Renal pelvis (tissue), 12 donors: ENCODE measurements at places on chromosomes 4 and X. TPM values are rescaled to one million over a fixed set of nuclear protein-coding genes. Genes with fewer than 3 reads are reported as not detected.

NMU gene
- polyA plus RNA-seq: 12.1 TPM

PDZD4 gene
- polyA plus RNA-seq: 8.4 TPM

PCDH11X gene
- 0.28 TPM for polyA plus RNA-seq

PPP4R3C gene
- polyA plus RNA-seq: not detected

MAGEB2 gene
- not detected for polyA plus RNA-seq

MGST2 gene
- 56.6 TPM for polyA plus RNA-seq

AFP gene
- 1,318 TPM for polyA plus RNA-seq

ADH6 gene
- polyA plus RNA-seq: 34.6 TPM

FMR1NB gene
- not detected for polyA plus RNA-seq

FANCB gene
- polyA plus RNA-seq: 3.5 TPM

ASB12 gene
- 0.47 TPM for polyA plus RNA-seq

TSPAN7 gene
- 46.8 TPM for polyA plus RNA-seq

CENPU gene
- polyA plus RNA-seq: 43.1 TPM

GPR78 gene
- 1.1 TPM for polyA plus RNA-seq

ATP6AP1 gene
- 170 TPM for polyA plus RNA-seq

PITX2 gene
- polyA plus RNA-seq: 4.5 TPM

CLDN34 gene
- polyA plus RNA-seq: 0.17 TPM

TXK gene
- 2.2 TPM for polyA plus RNA-seq

MTMR8 gene
- polyA plus RNA-seq: 2.0 TPM

GUCY1B1 gene
- 64.4 TPM for polyA plus RNA-seq

PRR32 gene
- not detected for polyA plus RNA-seq

HAND2 gene
- not detected for polyA plus RNA-seq

SORCS2 gene
- 5.2 TPM for polyA plus RNA-seq

BCORL1 gene
- 18.6 TPM for polyA plus RNA-seq

DOCK11 gene
- 19.4 TPM for polyA plus RNA-seq

CENPVL2 gene
- 0.33 TPM for polyA plus RNA-seq

HMX1 gene
- polyA plus RNA-seq: not detected

DMP1 gene
- 0.07 TPM for polyA plus RNA-seq

OCRL gene
- 26.9 TPM for polyA plus RNA-seq

TBC1D8B gene
- polyA plus RNA-seq: 5.9 TPM

FABP2 gene
- 0.09 TPM for polyA plus RNA-seq

CT45A6 gene
- polyA plus RNA-seq: not detected

SSX2 gene
- polyA plus RNA-seq: not detected

GAB3 gene
- polyA plus RNA-seq: 2.3 TPM

ARMCX1 gene
- 45.9 TPM for polyA plus RNA-seq

CT45A5 gene
- not detected for polyA plus RNA-seq

GPM6B gene
- 21.4 TPM for polyA plus RNA-seq

PPP1R2C gene
- not detected for polyA plus RNA-seq

SSX7 gene
- polyA plus RNA-seq: not detected

NKX3-2 gene
- 0.10 TPM for polyA plus RNA-seq

MTTP gene
- 14.2 TPM for polyA plus RNA-seq

PRDX4 gene
- polyA plus RNA-seq: 100 TPM

GPC3 gene
- 988 TPM for polyA plus RNA-seq

CCDC149 gene
- polyA plus RNA-seq: 21.5 TPM
